ENCODE measurements at places on chromosomes 7 and 10.
A peak's percentile ranks its signal among the peaks of the same experiment; 100 is the strongest.

- DNase-seq, result no peak
- H3K36me3 ChIP-seq, result peaks cover 28% of the 10 kb centered on the region
- no peaks in the 10 kb centered on the region for H3K27me3 ChIP-seq
- peak overlapping the region; percentile 96 for H3K27ac ChIP-seq
- H3K4me1 ChIP-seq, result peaks cover 28% of the 10 kb centered on the region
These were observed 639 bp upstream of the TFAM start for GRCh38 chr10:58384544-58384998.

DNA sequence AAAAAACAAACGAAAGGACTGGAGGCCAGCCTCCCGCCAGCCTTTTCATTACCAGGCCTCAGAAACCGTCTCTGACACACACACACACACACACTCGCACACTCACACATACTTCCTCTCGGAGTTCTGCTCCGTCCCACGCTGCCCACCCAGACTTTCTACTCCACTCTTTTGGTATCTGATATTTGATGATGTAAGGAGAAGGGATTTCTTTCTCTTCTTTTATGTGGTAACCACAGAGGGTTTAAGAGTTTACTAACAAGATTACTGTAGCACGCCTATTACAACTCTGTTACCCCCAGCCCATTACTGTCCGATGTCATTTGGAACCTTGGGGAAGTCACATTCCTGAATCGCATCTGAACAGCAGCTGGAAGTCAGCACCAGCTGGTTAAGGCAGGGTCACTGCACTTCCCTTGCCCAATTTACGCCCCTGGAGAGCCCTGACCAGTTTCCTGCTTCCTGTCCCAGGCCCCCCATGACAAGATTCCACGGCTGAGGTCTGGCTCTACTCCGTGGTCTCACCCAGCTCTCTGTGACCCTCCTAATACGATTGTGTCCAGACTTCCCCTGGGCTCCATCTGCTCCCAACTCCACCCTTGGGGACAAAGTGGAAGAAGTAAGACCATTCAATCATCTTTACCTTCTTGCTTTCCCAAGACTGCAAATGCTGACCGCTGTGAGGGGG is 1.1 kb downstream of the DENND2A start:
- H3K36me3 ChIP-seq, result no peaks in the 10 kb centered on the region
- no peak overlapping the region for H3K27ac ChIP-seq
- H3K27me3 ChIP-seq, result peaks cover 71% of the 10 kb centered on the region
- H3K4me3 ChIP-seq, result peak overlapping the region; percentile 80

DNA sequence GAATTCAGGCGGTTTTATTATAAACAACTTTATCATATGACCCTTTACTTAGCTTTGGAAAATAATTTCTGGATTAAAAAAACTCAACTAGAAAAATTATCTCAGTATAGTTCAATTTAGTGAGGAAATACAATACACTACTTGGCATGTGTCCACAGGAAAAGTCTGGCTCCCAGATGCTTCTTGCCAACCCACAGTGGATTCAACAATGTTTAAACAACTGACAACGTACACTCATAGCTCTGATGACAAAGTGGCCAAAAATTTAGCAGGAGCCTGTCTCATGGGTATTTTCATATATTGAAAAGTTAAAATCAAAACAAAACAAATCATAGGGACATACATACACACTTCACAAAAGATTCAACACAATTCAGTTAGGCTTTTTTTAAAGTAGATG is 158.8 kb downstream of the SKAP2 start:
- no peak for DNase-seq
- H3K27ac ChIP-seq, result no peak overlapping the region
- no peaks in the 10 kb centered on the region for H3K36me3 ChIP-seq
- H3K4me3 ChIP-seq, result no peak overlapping the region
- peaks cover 3% of the 10 kb centered on the region for H3K27me3 ChIP-seq

DNA sequence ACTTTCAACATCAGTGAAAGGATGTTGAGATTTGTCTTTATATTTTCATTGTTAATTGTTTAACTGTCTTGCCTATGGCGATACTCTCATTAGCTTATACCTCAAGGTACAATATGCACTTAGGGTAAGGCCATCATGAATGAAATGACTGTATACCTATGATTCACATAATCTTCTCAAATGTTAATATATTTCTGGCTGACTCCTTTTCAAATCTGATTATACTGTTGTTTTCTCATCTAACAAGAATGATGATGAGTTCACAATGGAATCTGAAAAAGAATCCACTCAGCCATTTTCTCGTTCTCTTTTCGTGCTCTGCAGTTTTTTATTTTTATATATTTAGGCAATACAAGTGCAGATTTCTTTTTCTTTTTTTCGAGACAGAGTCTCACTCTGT is 159.1 kb downstream of the ARHGAP12 start:
- no peaks in the 10 kb centered on the region for H3K4me1 ChIP-seq
- no peaks in the 10 kb centered on the region for H3K36me3 ChIP-seq
- H3K4me3 ChIP-seq, result no peak overlapping the region
- H3K27ac ChIP-seq, result no peak overlapping the region
- no peaks in the 10 kb centered on the region for H3K27me3 ChIP-seq

GRCh38 chr10:63106111-63106755 is 26.9 kb upstream of the NRBF2 start:
- DNase-seq, result no peak
- peaks cover 4% of the 10 kb centered on the region for H3K4me1 ChIP-seq
- H3K27me3 ChIP-seq, result peaks cover 43% of the 10 kb centered on the region
- H3K36me3 ChIP-seq, result no peaks in the 10 kb centered on the region
- H3K27ac ChIP-seq, result no peak overlapping the region

- H3K4me1 ChIP-seq, result no peaks in the 10 kb centered on the region
- no peaks in the 10 kb centered on the region for H3K27me3 ChIP-seq
- no peak overlapping the region for H3K27ac ChIP-seq
- no peak overlapping the region for H3K4me3 ChIP-seq
These were observed 44.0 kb downstream of the VWA2 start for GRCh38 chr10:114283091-114283490.

DNA sequence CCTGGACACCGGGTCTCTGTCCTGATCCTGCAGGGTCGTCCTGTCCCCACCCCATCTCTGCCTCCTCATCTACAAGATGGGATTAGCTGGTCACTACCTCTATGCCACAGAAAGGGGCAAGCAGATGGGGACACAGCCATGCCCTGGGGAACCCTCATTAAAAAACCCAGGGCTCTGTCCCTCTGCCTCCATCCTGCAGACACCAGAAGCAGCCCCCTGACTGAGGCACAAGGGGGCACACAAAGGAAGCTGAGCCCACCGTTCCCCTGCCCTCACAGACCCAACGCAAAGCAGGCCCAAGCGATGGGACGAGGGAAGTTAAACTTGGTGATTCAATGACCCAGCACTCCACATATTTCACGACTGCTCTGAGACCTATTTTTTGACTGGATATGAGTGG is 142.4 kb downstream of the TCERG1L start:
- H3K36me3 ChIP-seq, result no peaks in the 10 kb centered on the region
- H3K4me3 ChIP-seq, result no peak overlapping the region
- no peak overlapping the region for H3K27ac ChIP-seq
- DNase-seq, result no peak
- peaks cover 4% of the 10 kb centered on the region for H3K27me3 ChIP-seq

DNA sequence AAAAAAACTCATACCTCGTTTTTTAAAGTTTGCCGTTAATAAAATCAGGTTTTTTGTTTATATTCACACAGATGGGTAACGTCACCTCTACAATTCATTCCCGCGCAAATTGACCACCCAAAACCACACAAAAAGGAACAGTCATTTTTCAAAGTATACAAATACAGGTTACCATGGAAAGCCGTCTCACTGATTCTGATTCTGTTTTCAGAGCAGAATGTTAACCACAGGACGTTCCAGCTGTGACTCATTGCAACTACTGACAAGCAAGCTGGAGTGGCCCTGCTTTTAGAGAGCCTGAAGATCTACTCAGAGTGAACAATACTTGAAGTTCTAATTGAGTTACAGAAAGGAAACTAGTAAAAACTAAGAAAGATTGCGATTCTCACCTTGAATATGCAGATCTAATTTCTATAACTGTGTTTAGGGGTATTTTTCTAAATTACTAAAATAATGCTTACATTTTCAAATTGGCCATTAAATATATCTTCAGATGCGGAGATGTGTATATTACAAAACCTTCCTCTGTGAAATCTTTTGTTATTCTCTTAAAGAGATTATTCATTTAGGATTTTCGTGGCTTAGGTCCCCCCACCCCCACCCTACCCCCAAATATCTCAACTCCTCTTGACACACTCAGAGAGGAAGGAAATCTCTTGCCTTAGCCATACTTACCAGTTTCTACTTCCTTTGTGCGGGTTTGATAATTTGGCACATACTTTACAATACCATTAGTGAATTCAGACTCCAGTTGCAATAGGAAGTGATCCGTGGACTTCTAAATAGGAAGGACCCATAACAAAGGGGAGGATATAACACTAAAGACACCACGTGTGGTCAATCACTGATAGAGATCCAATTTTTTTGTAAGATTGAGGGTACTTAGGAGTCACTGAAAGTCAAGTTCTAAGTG is 106.0 kb downstream of the CUBN start:
- DNase-seq, result peak; percentile 76
- H3K27me3 ChIP-seq, result no peaks in the 10 kb centered on the region
- peak overlapping the region; percentile 97 for H3K27ac ChIP-seq
- peaks cover 10% of the 10 kb centered on the region for H3K36me3 ChIP-seq
- H3K4me3 ChIP-seq, result peak overlapping the region; percentile 70

GRCh38 chr7:40965774-40966173 is 737.1 kb downstream of the INHBA start:
- no peak for DNase-seq
- no peak overlapping the region for H3K4me3 ChIP-seq
- H3K27me3 ChIP-seq, result no peaks in the 10 kb centered on the region
- H3K27ac ChIP-seq, result no peak overlapping the region
- H3K4me1 ChIP-seq, result no peaks in the 10 kb centered on the region

GRCh38 chr10:48640326-48640725 is 35.5 kb upstream of the ARHGAP22 start:
- H3K4me1 ChIP-seq, result no peaks in the 10 kb centered on the region
- no peaks in the 10 kb centered on the region for H3K36me3 ChIP-seq
- no peak overlapping the region for H3K27ac ChIP-seq
- no peak overlapping the region for H3K4me3 ChIP-seq

- DNase-seq, result no peak
- H3K4me3 ChIP-seq, result no peak overlapping the region
- no peaks in the 10 kb centered on the region for H3K36me3 ChIP-seq
- no peaks in the 10 kb centered on the region for H3K4me1 ChIP-seq
These were observed 398.2 kb upstream of the NFE2L3 start for GRCh38 chr7:25753837-25754236.

- no peak for DNase-seq
- no peak overlapping the region for H3K4me3 ChIP-seq
- H3K4me1 ChIP-seq, result peaks cover 13% of the 10 kb centered on the region
- H3K27ac ChIP-seq, result no peak overlapping the region
- H3K27me3 ChIP-seq, result no peaks in the 10 kb centered on the region
- H3K36me3 ChIP-seq, result peaks cover 4% of the 10 kb centered on the region
These were observed 139.3 kb upstream of the KLF6 start for GRCh38 chr10:3924344-3924743.

DNA sequence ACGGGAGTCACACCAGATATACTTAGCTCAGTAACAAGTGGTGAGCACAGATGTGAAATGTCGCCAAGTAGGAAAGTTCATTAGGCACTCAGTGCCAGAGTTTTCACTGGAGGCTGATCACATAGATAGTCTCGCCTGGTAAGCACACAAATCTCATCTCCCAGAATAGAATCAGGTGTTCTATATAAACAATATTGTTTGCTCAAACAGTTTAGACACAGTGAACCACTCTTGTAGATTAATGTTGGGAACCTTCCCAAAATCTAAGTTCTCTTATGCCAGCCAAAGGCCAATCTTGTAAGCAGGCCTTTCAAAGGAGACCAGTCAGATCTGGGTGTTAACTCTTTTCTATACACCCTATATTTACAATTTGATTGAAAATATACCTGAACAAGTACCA is 716.5 kb upstream of the GRM3 start:
- H3K4me3 ChIP-seq, result no peak overlapping the region
- H3K27ac ChIP-seq, result no peak overlapping the region
- no peaks in the 10 kb centered on the region for H3K27me3 ChIP-seq
- DNase-seq, result no peak
- H3K36me3 ChIP-seq, result no peaks in the 10 kb centered on the region

GRCh38 chr7:108063520-108063933 is 60.6 kb upstream of the LAMB1 start:
- H3K27me3 ChIP-seq, result peaks cover 4% of the 10 kb centered on the region
- no peak overlapping the region for H3K4me3 ChIP-seq
- H3K36me3 ChIP-seq, result no peaks in the 10 kb centered on the region

GRCh38 chr10:129278686-129279085 is 188.4 kb upstream of the MGMT start:
- no peaks in the 10 kb centered on the region for H3K36me3 ChIP-seq
- no peak overlapping the region for H3K4me3 ChIP-seq
- peaks cover 7% of the 10 kb centered on the region for H3K4me1 ChIP-seq
- no peak for DNase-seq

GRCh38 chr10:42961796-42962109 is 115.1 kb upstream of the RET start:
- no peaks in the 10 kb centered on the region for H3K36me3 ChIP-seq
- no peaks in the 10 kb centered on the region for H3K4me1 ChIP-seq
- peaks cover 5% of the 10 kb centered on the region for H3K27me3 ChIP-seq
- DNase-seq, result no peak

DNA sequence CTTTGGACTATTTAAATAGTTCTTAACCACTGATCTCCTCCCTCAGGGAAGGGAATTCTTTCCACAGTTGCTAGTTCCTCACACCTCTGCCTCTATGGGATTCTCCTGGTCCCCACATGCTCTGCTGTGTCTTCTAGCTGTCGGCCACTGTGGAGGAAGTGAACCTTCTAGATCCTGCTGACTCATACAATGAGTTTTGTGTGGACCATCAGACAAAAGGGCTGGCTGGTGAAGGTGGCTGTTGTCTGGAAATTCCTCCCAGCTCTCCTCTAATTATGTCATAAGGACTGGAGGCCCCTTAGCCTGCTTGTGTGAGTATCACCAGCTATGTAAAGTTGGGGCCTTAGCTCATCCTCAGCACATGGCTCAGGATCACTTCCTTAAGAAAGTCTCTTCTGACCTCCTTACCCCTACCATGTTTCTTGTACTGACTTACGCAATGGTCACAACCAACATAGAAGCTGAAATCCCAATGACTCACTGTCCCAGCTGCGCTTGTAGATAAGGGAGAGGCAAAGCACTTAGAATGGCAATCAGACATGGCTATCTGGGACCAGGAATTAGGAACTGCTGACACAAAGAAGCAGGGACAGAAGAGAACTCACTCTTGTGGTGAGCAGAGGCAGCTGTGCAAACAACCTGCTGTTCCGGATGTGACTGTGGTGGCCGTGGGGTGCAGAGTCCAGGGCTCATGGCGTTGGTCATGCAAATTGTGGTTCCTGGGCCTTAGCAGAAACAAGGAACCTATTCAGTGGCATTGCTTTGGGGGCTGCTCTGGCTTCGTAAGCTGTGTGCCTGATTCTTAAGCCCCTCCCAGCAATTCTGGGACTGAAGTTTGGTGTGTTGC is 2.5 kb upstream of the MACC1 start:
- peaks cover 23% of the 10 kb centered on the region for H3K4me1 ChIP-seq
- H3K36me3 ChIP-seq, result peaks cover 2% of the 10 kb centered on the region
- H3K4me3 ChIP-seq, result no peak overlapping the region
- no peak overlapping the region for H3K27ac ChIP-seq
- DNase-seq, result peak; percentile 9

- H3K4me3 ChIP-seq, result no peak overlapping the region
- DNase-seq, result no peak
- no peaks in the 10 kb centered on the region for H3K36me3 ChIP-seq
These were observed 276.5 kb downstream of the HDAC9 start for GRCh38 chr7:18771834-18772566.

GRCh38 chr7:106236065-106236464 is 48.7 kb downstream of the NAMPT start:
- H3K36me3 ChIP-seq, result no peaks in the 10 kb centered on the region
- H3K4me1 ChIP-seq, result no peaks in the 10 kb centered on the region
- no peak overlapping the region for H3K4me3 ChIP-seq

GRCh38 chr10:930625-931325 is 730 bp downstream of the LARP4B start:
- peaks cover 25% of the 10 kb centered on the region for H3K36me3 ChIP-seq
- H3K27ac ChIP-seq, result peak overlapping the region; percentile 93
- peaks cover 38% of the 10 kb centered on the region for H3K4me1 ChIP-seq
- DNase-seq, result peak; percentile 36
- H3K4me3 ChIP-seq, result peak overlapping the region; percentile 95
- H3K27me3 ChIP-seq, result no peaks in the 10 kb centered on the region

All from activated naive CD8-positive, alpha-beta T cell treated with anti-CD3 and anti-CD28 coated beads for 36 hours (primary cell).